Suppressor macrophage treated with lipopolysaccharide for 4 hours (primary cell): ENCODE measurements at places on chromosomes 7 and 10.

DNA sequence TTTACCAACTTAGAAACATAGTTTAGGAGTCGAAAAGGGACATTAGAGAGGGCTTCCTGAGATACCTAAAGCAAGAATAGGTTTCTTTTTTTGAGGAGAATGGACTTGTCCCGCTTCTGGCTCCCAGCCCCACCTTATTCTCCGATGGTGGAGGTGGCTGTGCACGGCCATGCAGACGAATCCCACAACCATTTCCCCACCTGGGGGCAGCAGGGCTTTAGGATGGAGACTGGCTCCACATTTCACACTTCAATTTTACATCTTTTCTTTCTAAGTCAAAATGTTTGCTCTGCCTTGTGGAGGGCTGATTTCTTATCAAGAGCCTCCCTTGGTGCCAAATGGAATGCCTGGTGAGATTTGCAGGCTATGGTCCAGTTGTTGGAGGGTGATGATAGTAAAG, 118.5 kb downstream of the GLRX3 start:
- peak; percentile 37 for DNase-seq

DNA sequence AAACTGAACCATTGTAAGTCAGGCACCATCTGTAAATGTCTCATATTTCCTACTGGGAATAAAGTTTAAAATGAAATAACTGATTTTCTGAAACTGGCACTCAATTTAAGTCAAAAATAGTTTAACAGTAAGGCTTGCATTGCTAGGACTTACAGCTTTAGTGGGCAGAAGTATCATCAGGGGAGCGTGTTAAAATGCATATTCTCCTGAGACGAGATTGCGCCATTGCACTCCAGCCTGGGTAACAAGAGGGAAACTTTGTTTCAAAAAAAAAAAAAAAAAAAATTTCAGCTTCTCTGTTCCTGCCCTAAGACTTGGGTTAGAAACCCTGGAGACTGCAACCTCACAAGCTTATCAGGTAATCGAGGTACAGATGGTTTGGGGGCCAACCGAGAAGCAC, 65.4 kb downstream of the UBE3C start:
- no peak for DNase-seq

DNA sequence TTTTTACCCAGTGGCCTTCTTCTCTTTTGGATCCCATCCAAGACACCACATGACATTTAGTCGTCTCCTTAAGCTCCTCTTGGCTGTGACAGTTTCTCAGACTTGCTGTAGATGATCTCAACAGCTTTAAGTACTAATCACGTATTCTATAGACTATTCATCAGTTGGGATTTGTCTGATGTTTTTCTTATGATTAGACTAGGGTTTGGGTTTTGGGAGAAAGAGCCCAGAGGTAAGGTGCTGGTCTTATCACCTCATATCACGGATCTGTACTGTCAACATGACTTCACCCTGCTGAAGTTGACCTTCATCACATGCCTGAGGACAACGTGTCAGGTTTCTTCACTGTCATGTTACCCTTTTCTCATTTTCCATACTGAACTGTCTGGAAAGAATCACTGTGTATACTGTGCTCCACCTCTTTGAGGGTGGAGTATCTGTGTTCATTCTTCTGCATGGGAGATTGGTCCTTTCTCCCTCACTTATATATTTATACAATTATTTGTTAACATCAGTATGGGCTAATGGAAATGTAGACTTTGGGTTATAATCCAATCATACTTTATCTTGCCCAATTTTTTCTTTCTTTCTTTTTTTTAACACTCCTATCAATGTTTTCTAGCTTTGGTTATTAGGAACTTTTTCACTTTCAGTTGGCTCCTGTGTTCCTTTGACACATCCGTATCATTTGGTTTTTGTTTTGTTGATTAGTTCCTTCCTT, 6.4 kb upstream of the HKDC1 start:
- DNase-seq = peak; percentile 71

- no peak for DNase-seq
Measured at GRCh38 chr10:73786512-73786885, 1.1 kb downstream of the ZSWIM8 start.

GRCh38 chr7:128352153-128352537, 8.4 kb upstream of the RBM28 start:
- DNase-seq = peak; percentile 69

GRCh38 chr7:92025260-92025659, 84.6 kb downstream of the AKAP9 start:
- no peak for DNase-seq

GRCh38 chr10:123582084-123582989, 83.8 kb upstream of the GPR26 start:
- DNase-seq = peak; percentile 82

- no peak for DNase-seq
Measured at GRCh38 chr7:67402280-67402679, 405.6 kb downstream of the TYW1 start.

DNA sequence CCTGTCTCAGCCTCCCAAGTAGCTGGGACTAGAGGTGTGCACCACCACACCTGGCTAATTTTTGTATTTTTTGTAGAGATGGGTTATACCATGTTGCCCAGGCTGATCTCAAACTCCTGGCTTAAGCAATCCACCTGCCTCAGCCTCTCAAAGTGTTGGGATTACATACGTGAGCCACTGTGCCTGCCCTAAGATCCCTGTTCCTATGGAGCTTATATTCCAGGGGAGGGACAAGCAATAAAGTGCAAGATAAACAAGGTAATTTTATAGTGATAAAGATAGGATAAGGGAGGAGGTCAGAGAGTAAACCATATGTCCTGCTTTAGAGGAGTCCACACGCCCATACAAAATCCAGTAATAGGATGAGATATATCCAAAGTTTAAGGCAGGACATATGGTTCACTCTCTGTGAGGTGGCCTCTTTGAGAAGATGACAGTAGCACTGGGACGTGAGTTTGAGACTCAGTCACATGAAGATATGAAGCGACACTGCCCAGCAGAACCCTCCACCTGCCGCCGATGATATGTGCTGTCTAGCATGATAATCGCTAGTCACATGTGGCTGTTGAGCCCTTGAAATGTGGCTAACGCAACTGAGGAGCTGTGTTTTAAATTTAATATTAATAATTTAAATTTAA, 113.5 kb upstream of the PDCD4 start:
- DNase-seq = no peak

- DNase-seq = no peak
Measured at GRCh38 chr7:89334797-89335196, 539.3 kb upstream of the TEX47 start.

GRCh38 chr10:11116361-11116760, 98.7 kb downstream of the CELF2 start:
- DNase-seq = no peak

- DNase-seq = no peak
Measured at GRCh38 chr7:97623333-97623732, 108.6 kb upstream of the TAC1 start.

DNA sequence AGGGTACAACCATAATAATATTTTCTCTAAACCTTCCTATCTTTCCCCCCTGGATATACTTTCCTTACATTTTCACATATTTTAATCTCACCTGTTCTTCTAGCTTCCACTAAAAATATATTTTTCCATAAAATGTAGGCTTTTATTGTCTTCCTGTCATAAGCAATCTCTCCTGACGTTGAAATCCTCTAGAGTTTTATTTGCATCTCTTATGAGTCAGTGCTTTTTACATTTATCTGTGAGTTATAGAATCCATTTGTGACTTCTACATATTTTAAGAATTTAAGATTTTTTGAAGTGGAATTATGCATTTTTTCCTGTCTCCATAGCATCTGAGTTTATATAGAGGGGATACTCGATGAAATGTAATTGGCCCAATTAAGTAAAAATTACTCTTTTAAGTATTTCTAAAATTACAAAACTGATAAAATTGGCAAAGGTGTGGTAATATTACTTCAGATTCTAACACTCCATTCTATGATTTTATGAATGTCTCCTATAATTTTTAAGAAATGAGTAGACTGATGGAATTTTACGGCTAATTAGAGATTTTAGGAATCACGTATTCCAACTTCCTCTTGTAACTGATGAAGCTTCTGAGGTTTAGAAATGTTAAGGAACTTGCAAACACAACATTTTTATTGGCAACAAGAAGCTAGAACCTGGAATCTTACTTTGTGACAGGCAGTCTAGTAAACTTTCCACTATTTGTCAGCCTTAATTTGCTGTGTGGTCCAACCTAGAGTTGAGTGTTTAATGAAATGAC, 422.9 kb upstream of the SEMA3A start:
- DNase-seq = no peak

GRCh38 chr10:44715136-44715535, 196.0 kb upstream of the TMEM72 start:
- DNase-seq = no peak

DNA sequence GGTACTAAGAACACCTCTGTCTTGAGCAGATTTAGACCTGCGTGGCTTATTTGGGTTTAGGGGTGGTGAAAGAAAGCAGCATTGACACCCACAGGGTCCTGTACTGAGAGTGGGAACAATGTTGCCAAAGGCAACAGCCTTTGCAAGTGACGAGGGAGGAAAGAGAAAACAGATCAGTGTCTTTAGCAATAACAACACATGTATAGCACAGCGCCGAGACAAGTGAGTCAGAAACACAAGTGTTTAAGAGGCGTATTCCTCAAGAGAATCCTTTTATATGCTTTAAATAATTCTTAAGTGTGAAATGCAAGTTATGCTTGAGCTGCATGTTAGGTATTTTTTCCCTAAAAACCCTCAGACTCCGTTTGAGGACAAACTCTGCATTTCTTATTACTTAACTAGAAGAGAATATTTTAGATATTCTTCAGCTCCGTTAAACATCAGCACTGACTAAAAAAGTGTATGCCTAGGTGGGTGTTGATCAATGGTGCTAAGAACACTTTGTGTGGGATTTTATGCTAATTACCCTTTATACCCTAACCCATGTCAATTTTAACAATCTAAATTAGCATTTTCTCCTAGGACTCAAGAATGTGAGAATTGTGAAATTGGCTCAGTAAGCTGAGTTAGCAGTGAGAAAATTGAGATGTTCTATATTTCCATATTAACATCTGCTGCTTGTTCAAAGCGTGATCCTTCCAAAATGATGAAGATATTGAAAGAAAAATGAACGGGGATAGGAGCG, 1095.4 kb upstream of the CELF2 start:
- no peak for DNase-seq

DNA sequence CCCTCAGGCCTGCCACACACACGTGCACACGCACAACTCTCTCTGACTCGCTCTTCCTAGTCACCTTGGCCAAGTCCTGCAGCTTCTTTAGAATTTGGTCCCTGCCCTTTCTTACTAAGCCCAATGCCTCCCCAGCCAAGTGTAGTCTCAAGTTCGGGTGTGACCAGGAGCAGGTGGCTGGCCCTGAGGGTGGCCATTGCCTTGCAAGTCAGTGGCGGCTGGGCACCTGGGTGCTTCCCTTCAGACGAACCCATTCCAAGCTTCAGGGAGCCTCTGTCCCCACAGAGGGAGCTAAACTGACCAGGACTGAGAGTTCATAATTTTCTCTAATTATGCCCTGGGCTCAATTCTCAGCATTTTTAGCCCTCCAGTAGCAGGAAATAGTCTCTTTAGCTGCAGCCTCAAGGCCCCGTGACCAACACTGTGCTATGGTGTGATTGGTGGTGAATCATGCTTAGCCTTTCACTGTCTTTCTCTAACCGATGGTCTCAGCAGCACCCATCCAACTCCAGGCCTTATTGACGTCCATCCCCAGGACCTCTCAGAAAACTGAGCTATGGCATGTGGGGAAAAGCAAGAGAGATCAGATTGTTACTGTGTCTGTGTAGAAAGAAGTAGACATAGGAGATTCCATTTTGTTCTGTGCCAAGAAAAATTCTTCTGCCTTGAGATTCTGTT, 34.7 kb upstream of the FXYD4 start:
- DNase-seq = peak; percentile 24

GRCh38 chr7:137936509-137937201, 65.2 kb downstream of the CREB3L2 start:
- no peak for DNase-seq

- DNase-seq = no peak
Measured at GRCh38 chr10:122519144-122519543, 41.4 kb upstream of the DMBT1 start.

DNA sequence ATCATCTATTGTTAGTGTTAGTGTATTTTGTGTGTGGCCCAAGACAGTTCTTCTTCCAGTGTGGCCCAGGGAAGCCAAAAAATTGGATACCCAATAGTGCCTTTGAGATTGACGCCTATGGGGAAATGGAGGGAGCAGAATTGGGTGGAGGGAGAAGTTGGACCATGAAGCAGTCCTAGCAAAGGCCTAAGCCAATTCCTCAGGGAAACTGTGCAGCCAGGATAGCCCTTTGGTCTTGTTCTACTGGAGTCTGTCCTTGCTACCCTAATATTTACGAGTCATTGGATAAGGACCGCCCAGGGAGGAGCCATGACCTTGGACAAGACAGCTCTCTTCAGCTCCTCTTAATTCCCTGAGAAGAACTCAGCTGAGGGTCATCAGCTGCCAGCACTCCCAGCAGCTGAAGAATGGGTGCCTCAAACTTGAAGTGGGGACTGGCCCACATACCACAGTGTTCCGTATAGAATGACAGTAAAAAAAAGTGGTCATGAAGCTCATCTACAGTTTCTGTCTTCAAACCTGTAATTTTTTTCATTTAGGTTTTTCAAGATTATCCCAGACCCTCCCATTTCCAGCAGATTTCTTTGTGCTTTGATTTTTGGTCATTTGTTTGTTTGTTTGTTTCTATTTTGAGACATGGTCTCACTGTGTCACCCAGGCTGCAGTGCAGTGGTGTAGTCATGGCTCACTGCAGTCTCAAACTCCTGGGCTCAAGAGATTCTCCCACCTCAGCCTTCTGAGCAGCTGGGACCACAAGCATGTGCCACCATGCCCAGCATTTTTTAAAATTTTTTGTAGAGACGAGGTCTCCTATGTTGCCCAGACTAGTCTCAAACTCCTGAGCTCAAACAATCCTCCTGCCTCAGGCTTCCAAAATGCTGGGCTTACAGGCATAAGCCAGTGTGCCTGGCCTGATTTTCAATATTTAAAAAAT, 81.2 kb downstream of the C1GALT1 start:
- no peak for DNase-seq

DNA sequence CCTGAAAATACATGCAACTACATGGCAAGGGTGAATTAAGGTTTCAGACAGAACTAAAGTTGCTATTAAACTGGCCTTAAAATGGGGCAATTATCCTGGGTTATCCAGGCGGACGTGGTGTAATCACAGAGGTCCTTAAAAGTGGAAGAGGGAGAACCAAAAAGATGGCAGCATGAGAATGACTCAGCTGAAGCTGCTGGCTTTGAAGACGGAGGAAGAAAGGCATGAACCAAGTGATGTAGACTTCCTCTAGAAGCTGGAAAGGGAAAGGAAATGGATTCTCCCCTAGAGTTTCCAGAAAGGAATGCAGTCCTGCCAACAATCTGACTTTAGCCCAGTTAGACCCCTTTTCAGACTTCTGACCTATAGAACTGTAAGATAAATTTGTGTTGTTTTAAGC, 27.0 kb upstream of the UBN2 start:
- DNase-seq = no peak

- no peak for DNase-seq
Measured at GRCh38 chr7:140989068-140989467, 25.7 kb downstream of the MRPS33 start.
